Activated CD4-positive, alpha-beta memory T cell treated with anti-CD3 and anti-CD28 coated beads, Interleukin-2, amount 10 ng/mL, durations not matched to agents 7 days and 5 days (primary cell): ENCODE measurements at places on chromosomes 12 and 14. TPM values are rescaled to one million over a fixed set of nuclear protein-coding genes. Genes with fewer than 3 reads are reported as not detected.
A peak's percentile ranks its signal among the peaks of the same experiment; 100 is the strongest.

DNA sequence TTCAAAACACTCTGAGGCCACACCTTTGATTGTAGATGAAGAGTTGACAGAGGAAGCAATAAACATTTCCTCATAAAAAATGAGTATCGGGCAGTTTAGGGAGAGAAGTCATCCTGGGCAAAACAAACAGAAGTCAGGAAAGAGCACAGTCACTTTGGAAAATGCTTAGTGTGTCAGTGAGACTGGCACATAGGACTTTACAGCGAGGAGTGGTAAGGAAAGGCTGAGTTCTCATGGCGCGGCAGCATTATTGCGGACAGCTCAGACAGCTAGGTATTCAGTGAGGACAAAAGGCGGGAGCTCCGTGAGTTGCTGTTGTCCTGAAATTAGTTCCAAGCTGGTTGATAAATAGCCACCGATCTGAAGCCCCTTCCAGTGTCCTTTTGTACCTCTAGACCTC is 229.9 kb downstream of the SNAPC1 start:
- H3K4me3 ChIP-seq = no peak overlapping the region
- H3K27me3 ChIP-seq = peaks cover 4% of the 10 kb centered on the region
- H3K36me3 ChIP-seq = no peaks in the 10 kb centered on the region

Gene B4GALNT3
- total RNA-seq = 0.68 TPM

GRCh38 chr14:99183716-99184115 is 88.3 kb downstream of the BCL11B start:
- H3K36me3 ChIP-seq = peaks cover 73% of the 10 kb centered on the region
- no peak overlapping the region for H3K4me3 ChIP-seq
- no peak for DNase-seq
- peaks cover 94% of the 10 kb centered on the region for H3K4me1 ChIP-seq
- peak overlapping the region; percentile 70 for H3K27ac ChIP-seq

Gene CLEC2D
- 446 TPM for total RNA-seq
